ENCODE measurements at places on chromosomes 7 and 10.

GRCh38 chr7:129298268-129298893 lies 73.6 kb downstream of the AHCYL2 start:
- ATAC-seq, result peak; percentile 53

- peak; percentile 28 for ATAC-seq
These were observed 11.3 kb upstream of the AKR1C2 start for GRCh38 chr10:5014936-5015335.

GRCh38 chr7:93159490-93159889 lies 11.3 kb upstream of the SAMD9L start:
- ATAC-seq, result no peak

- ATAC-seq, result no peak
These were observed 16.2 kb downstream of the CPVL start for GRCh38 chr7:29130096-29130495.

Measured in SK-N-SH treated with all-trans-retinoic acid at 6 μM for 48 hours (cell line).